MCF 10A (cell line): ENCODE measurements at places on chromosomes 16 and 17.

DNA sequence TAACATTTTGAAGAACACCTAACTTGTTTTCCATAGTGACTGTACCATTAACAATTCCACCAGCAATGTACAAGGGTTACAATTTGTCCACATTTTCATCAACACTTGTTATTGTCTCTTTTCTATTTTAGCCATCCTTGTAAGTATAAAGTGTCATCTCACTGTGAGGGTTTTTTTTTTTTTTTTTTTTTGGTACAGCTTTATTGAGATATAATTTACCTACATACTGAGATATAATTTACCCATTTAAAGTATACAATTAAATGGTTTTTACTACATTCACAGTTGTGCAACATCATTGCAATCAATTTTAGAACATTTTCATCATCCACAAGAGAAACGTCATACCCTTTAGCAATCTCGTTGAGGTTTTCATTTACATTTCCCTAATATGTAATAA lies 17.9 kb upstream of the TMIGD1 start:
- DNase-seq: no peak

GRCh38 chr16:46613352-46613751 lies 7.8 kb downstream of the SHCBP1 start:
- no peak for DNase-seq

GRCh38 chr17:81400154-81400977 lies 5.1 kb downstream of the BAHCC1 start:
- peak; percentile 46 for DNase-seq

DNA sequence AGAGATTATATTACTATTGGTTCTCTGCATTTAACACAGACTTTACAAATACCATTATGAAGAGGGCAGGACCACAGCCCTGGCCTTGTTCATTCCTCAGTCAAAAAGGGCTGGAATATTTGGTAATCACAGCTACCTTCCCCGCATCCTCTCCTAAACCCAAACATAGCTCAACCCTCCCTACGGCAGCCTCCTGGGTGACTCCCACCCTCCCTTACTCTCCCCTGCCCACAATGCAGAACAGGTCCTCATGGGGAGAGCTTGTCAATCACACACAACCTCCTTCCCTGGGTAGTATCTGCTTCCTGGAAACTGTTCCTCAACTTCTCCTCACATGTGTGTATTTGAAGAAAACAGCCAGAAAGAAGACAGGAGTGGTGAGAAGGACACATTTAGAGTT lies 224.2 kb downstream of the C16orf78 start:
- DNase-seq: no peak

GRCh38 chr16:87534030-87534653 lies 41.3 kb upstream of the ZCCHC14 start:
- no peak for DNase-seq

DNA sequence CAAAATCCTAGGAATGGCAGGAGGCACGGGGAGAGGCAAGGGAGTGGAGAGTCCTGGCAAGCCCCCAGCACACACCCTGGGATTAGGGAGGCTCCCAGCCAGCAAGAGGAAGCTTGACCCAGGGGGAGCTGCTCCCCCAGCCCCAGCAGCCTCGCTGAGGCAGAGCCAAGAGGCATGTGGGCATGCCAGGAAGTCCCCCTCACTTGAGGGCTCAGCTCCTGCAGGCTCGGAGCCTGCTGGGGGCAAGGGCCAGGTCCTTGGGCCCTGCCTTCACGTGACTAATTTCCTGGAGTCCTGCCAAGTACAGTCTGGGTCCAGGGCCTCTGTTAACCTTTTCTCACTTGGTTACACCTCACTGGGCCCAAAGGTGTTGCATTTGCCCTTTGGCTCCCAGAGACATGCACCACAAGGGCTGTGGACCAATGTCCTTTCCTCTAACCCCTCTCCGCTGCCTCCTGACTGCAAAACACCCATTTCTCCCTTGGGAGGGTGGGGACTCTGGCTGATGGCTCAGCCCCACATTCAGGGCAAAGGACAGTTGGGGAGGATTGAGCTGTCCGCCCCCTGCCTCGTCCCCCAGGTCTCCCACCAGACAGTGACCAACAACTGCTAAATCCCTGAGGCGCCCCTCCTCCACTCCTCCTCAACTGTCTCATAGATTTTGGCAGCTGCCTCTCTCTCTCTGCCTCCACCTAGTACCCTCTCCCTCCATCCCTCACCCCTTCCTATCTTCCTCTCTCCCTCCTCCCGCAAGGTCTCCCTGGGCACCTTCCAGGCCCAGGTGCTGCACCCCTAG lies 4.4 kb upstream of the SLC47A2 start:
- peak; percentile 92 for DNase-seq

DNA sequence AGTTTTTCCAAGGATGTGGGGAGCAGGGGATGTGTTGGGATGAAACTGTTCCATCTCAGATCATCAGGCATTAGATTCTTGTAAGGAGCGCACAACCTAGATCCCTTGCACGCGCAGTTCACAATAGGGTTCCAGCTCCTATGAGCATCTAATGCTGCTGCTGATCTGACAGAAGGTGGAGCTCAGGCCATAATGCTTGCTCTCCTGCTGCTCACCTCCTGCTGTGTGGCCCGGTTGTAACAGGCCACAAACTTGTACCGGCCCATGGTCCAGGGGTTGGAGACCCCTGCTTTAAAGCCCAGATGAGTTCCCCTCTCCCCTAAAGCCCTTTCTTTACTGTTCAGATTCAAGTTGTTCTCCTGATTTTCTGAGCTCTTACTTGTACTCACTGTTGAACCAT lies 44.8 kb downstream of the RNF135 start:
- no peak for DNase-seq

GRCh38 chr17:73391331-73392265 lies 79.8 kb upstream of the CDC42EP4 start:
- no peak for DNase-seq

DNA sequence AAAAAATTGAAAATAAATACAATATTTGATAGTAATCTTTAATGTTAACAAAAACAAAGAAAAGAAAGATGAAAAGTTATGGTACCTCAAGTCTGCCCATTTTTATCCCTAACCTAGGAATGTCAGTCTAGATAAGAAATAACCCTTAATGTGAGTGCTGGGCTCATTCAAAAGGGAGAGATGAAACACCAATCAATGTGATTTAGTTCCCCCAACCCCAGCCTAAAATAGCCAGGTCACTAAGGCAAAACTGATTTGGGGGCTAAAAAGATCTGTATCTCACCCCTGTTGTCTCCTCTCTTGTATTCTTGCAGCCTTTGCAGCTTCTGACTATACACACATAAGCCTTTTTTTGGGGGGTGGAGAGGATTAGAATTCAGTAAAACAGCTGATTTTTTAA lies 3.2 kb upstream of the IGF2BP1 start:
- DNase-seq: no peak

- DNase-seq: no peak
Observed at GRCh38 chr16:11963706-11964105, 1.3 kb upstream of the TNFRSF17 start.

DNA sequence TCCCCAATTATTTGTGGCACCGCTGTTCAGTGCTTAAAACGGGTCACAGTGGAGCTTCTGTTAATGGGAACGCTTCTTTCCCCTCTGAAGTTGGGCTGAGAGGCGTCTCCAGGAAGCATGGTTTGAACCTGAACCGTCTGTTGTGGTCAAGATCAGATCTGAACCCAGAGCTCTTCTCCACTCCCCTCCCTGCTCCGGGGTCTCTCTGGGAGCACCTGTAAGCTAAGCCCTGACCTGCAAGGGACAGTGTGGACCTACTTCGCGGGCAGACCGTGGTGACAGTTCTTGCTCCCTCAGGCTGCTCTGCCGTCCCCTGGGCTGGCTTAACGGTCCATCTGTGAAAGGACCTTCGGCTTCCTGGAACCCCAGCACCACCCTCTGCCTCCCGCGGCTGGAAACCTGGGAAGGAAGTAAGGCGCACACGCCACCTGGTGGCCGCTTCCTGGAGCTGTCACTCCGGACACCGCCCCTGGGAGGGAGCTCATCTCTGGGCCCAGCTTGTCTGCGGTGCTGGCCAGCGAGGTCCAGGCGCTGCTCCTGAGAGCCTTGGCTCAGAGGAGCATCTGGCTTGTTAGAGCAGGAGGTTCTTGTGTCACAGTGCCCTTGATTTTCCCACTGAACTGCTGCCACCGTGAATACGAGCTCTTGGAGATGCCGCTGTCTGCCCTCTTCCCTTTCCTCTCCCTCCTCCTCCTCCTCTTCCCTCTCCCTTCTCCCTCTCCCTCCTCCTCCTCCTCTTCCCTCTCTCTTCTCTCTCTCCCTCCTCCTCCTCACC lies 518.5 kb upstream of the EEF2KMT start:
- no peak for DNase-seq

GRCh38 chr17:51435641-51436091 lies 175.3 kb downstream of the UTP18 start:
- peak; percentile 69 for DNase-seq

GRCh38 chr16:85967111-85967510 lies 68.1 kb downstream of the IRF8 start:
- DNase-seq: no peak

GRCh38 chr16:1333149-1333812 lies at the start of gene BAIAP3:
Gene BAIAP3, plus strand, starts transcription at chr16:1333645. Its CDS starts 4,905 bp downstream, at chr16:1338550.
- DNase-seq: no peak

GRCh38 chr17:249236-249993 lies 68.0 kb upstream of the DOC2B start:
- no peak for DNase-seq

- peak; percentile 36 for DNase-seq
Observed at GRCh38 chr17:38702916-38703741, 1.9 kb upstream of the MLLT6 start.
